ENCODE measurements at places on chromosomes 6 and 20.
A peak's percentile ranks its signal among the peaks of the same experiment; 100 is the strongest.

- no peak overlapping the region for H3K4me3 ChIP-seq
- H3K36me3 ChIP-seq: no peaks in the 10 kb centered on the region
- H3K27me3 ChIP-seq: no peaks in the 10 kb centered on the region
Measured at GRCh38 chr6:21019614-21020013, 485.4 kb downstream of the CDKAL1 start.

GRCh38 chr20:32834972-32835371 is 15.2 kb downstream of the MAPRE1 start:
- H3K27ac ChIP-seq: no peak overlapping the region
- peaks cover 21% of the 10 kb centered on the region for H3K36me3 ChIP-seq
- no peak for DNase-seq
- no peak overlapping the region for H3K4me3 ChIP-seq
- no peaks in the 10 kb centered on the region for H3K4me1 ChIP-seq
- no peaks in the 10 kb centered on the region for H3K27me3 ChIP-seq

- H3K4me1 ChIP-seq: no peaks in the 10 kb centered on the region
- no peaks in the 10 kb centered on the region for H3K36me3 ChIP-seq
- H3K27ac ChIP-seq: no peak overlapping the region
- no peaks in the 10 kb centered on the region for H3K27me3 ChIP-seq
Measured at GRCh38 chr20:23397961-23398360, 23.3 kb downstream of the NAPB start.

DNA sequence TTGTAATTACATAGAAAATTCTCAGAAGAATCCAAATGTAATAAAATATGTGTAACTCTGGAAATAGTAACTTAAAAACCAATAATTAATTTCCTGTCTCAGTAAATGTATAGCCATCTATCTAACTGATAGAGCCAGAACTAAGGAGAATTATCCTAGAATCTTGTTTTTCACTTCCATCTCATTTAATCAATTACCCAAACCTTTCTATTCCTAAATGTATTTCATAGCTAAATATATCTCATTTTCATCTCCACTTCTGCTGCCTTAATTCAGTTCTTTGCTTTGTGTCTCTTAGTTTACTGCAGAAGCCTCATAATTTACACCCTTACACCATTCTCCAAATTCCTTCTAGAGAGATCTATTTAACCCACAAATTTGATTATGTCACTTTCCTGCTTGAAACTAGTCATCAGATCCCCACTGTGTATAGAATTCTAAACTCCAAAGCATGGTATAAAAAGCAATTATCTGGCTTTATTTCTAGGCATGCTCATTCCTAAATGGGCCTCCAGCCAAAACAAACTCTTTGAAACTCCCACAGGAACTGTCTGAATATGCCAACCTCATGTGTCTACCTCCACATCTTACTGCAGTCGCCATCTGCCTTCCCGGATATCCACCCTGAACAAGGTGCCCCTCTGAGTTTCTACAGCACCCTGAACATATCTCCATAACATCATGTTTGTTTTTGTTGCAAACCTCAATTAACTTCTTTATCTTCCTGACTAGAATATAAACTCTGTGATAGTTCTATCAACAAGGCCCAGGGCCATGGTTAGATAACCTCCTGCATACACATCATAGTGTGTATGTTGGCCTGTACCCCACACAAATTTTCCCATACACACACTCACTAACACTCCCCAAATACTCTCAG is 70.5 kb upstream of the ADTRP start:
- no peaks in the 10 kb centered on the region for H3K36me3 ChIP-seq
- no peak overlapping the region for H3K4me3 ChIP-seq
- DNase-seq: no peak
- H3K4me1 ChIP-seq: no peaks in the 10 kb centered on the region
- no peak overlapping the region for H3K27ac ChIP-seq

- no peaks in the 10 kb centered on the region for H3K36me3 ChIP-seq
- H3K27ac ChIP-seq: no peak overlapping the region
- H3K4me1 ChIP-seq: no peaks in the 10 kb centered on the region
- no peaks in the 10 kb centered on the region for H3K27me3 ChIP-seq
- no peak overlapping the region for H3K4me3 ChIP-seq
- peak; percentile 38 for DNase-seq
Measured at GRCh38 chr20:8076306-8077136, 55.5 kb upstream of the PLCB1 start.

DNA sequence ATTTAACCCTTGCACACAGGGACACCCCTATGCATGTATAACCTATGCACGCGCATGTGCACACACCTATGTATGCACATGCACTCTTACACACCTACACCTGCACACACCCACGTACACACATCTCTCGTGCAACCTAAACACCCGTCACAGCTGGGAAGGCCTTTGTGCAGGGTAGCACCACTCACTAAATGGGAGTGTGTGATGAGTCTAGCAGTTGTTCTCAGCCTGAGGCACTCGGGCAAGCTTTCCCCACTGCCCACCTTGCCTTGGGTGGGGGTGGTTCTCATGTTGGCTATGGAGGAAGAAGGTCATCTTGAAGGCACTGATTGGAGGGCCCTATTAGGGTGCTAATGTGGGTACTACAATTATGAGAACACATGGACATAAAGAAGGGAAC is 85.8 kb downstream of the DLL1 start:
- H3K27ac ChIP-seq: no peak overlapping the region
- H3K4me3 ChIP-seq: no peak overlapping the region
- H3K4me1 ChIP-seq: no peaks in the 10 kb centered on the region
- H3K36me3 ChIP-seq: no peaks in the 10 kb centered on the region
- no peak for DNase-seq

GRCh38 chr6:92364948-92365541 is 1054.3 kb downstream of the EPHA7 start:
- no peaks in the 10 kb centered on the region for H3K4me1 ChIP-seq
- H3K27me3 ChIP-seq: no peaks in the 10 kb centered on the region
- no peak overlapping the region for H3K4me3 ChIP-seq
- no peak for DNase-seq
- no peak overlapping the region for H3K27ac ChIP-seq
- H3K36me3 ChIP-seq: no peaks in the 10 kb centered on the region
